ENCODE measurements at places on chromosomes 5 and 9.

DNA sequence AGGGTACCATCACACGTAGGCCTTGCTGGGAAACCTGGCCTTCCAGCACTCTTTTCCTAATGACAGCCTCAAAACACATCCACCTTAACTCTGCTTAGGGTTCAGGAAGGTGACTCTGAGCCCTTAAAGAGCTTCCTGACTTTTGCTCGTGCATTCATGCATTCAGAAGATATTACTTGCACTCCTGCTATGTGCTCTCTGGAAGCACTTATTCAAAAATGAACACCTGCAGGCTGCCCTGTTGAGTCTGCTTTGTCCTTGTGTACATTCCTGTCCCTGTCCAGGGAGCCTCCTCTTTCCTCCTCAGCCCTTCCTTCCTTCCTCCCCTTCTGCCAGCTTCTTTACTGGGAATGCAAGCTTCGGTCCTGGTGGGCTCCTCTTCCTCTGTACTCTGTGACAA is 61.5 kb downstream of the SPRY4 start:
- DNase-seq: no peak

- no peak for DNase-seq
These were observed 1.9 kb downstream of the LRRC19 start for GRCh38 chr9:27003426-27004077.

DNA sequence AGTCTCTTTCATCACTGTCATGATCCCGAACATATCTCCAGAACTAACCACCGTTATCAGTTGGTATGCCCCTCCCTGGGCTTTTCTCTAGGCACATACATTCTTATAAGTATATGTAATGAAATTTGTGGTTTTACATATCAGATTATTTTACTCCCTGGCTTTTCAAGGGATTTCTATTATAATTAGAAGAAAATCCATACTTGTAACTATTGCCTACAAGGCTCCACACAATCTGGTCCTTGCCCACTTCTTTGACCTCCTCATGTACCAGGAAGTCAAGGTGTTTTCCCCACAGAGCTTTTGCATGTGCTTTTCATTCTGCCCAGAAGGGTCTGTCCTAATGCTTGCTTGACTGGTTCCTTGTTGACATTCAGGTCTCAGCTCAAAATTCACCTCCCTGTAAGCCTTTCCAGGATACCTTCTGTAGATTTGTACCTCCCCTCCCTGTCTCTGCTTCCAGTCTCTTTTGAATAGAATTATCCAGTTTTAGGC is 33.6 kb upstream of the HSD17B4 start:
- no peak for DNase-seq

- no peak for DNase-seq
These were observed 432.5 kb downstream of the LRRC70 start for GRCh38 chr5:63011158-63011557.

DNA sequence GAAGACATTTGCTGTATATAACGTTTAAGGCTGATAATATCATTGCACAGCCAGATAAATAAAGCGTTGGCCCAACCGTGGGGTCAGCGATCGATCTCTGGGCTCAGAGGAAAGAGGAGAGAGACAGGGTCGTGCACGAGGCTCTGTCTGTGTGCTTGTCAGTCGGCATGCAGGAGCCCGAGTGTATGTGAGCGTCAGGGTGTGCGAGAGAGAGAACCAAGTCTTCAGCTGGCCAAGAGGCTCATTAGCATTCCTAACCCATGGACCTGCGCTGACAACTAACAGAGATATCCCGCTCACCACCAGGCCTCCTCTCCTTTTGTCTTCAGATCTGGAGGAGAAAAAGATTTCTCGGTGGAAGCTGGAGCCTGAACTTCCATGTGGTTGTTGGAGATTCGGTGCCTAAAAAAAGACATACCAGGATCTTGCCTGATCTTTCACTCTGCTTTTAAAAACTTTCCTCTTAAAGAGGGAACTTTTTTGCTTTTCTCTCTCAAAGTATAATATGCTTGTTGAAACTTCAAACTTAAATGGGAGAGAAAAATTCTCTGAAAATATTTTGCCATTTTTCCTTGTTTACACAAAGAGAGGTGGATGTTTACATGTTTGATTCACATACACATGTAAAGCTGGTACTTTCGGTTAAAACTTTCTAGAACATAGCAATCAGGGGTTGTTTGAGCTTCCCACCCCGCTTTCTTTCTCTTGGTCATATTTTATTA is 16.5 kb downstream of the NR2F1 start:
- DNase-seq: no peak

GRCh38 chr9:90974643-90975245 is 173.1 kb downstream of the SYK start:
- no peak for DNase-seq

- DNase-seq: no peak
These were observed 616.6 kb upstream of the SEMA6A start for GRCh38 chr5:117191251-117191650.

GRCh38 chr5:127410959-127411358 is 106.5 kb upstream of the PRRC1 start:
- DNase-seq: no peak

DNA sequence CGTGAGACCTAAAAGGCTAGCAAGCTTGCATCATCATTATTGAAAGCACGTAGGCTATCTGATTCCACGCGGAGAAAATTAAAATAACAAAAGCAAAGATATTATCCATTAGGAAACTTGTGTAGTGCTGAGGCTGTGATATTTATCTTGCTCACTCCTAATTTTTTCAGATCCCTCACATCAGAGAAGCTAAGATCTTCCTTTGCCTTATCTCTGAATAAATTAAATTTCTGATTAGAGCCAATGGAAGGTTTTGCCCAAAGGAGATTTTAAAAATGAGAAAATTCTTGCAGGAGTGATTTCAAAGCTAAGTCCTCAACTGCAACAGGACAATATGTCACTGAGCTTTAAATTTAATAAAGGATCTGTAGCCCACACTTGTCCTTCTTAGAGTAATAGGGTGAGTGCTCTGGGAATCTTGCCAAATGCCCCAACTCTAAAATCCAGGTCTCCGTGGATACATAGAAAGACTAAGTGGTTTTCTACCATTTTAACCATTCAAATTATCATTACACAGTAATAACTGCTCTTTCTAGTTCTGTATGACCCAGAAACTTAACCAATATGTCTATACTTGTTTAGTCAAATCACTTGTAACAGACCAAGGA is 295.0 kb downstream of the CAAP1 start:
- no peak for DNase-seq

DNA sequence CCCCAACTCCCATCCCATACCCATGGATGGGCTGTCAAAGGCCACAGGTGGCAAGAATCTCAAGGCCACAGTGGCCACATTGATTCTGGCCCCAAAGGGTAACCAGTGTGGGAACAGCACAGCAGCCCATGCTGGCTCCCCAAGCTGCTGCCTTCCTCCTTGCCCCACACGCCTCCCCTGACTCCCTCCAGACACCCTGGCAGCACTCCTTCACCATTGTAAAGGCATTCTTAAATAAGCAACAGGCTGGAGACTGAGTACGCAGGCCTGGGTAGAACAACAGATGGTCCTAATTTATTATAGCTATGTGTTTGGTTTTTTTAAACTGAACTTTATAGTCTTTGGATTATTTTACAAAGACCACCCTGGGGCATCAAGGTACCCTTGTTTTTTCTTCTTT is 158.8 kb downstream of the TSSK1B start:
- no peak for DNase-seq

DNA sequence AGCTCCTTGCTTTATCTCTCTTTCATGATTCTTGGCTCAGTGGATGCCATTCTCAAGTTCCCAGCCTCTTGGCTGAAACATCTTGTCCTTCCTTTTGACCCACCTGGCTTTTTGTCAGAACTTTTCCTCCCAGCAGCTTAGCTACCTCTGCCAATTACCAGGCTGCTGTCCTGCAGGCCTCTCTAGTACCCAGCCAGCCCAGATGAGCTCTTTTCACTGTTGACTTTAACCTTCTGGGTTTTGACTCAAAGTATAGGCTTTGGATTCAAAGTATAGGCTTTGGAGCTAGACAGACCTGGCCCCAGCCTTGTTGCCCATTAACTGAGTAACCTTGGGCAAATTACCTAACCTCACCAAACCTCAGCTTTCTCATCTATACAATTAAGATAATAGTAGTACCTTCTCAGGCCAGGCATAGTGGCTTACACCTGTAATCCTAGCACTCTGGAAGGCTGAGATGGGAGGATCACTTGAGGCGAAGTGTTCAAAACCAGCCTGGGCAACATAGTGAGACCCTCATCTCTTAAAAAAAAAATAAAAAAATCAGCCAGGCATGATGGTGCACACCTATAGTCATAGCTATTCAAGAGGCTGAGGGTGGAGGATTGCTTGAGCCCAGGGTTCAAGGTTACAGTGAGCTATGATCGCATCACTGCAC is 6.6 kb upstream of the TMEFF1 start:
- DNase-seq: no peak

DNA sequence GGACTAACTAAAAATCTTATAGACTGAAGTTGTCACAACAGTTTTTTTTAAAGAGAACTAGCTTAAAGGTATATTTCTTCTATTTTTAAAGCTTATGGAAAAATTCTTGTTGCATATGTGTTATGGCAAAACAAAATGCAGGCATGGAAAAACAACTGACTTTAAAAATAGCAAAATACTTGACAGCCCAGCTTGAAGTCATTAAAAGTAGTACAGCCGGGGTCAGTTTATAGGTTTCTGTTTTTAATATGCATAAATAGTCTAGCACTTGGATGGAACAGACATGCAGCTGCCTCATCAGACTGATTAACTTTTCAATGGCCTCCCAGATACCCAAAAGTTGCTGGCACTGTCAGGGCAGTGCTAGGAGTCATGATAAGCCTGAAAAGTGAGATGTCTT is 22.3 kb upstream of the ARL15 start:
- DNase-seq: no peak

DNA sequence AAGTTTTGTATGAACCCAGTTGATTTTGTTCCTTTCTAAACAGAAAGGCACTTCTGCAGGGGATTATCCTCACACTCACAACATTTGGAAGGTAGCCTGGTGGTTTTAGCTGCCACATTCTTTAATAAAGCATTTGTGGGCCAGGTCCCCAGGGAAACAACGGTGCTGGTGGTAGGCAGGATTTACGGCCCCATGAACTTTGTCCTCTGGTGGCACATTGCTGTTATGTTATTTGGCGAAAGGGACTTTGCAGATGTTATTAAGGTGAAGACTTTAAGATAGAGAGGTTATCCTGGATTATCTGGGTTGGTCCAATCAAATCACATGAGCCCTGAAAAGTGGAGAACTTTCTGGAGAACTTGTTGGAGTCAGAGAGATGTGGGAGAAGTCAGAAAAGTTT is 86.3 kb upstream of the C9orf72 start:
- no peak for DNase-seq

DNA sequence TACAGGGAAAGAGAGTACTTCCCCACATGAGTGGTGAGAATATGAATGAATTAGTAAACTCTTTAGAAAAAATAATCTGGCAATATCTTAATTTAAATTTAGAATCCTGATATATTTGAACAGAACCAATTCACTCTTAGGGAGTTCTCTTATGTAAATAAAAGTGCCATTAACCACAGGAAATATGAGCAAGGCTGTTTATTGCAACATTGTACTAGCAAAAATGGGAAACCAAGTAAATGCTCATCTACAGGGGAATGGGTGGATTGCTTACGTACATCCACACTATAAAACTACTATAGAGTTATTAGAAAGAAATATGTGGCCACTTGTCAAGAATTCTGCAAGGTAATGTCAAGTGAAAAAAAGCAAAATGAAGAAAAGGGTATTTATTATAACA is 274.5 kb downstream of the TLE1 start:
- DNase-seq: no peak

DNA sequence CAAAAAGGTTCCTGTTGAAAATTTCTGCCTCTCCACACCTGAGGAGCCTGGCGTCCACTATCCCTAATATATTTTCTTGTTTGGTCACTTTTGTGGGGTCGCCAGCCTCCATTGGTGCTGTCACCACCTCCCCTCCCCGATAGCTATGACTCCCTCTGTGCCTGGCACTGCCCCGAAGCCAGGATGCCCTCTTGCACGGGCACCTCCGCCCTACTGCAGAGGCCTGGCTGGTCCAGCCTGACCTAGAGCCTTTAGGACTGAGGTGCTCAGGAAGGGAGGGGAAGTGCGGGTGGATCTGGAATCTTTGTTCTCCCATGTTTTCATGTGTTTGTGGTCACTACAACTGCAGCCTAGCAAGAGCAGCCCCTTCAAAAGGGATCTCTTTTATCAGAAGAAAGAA is 62.6 kb downstream of the WNK2 start:
- DNase-seq: no peak

DNA sequence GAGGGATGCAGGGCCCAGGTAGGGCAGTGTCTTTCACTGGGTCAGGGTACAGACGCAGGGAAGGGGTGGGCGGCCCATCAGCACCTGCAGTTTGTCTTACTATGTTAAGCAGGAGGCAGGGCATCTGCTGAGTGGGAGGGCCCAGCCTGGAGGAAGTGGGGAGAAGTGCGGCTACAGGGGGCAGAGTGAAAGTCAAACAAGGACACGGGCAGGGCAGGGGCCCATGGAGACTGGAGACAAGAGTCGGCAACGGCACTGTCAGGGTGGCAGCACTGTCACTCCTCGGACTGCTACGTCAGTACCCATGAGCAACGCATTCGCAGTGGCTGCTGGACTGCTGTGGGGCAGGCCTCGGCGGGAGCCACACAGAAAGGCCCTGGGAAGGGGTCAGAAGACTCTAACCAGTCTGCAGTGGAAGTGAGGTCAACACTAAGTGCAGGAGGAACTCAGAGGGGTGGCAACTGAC is 19.7 kb downstream of the CAMSAP1 start:
- peak; percentile 62 for DNase-seq

- no peak for DNase-seq
These were observed 135.0 kb downstream of the PDE4D start for GRCh38 chr5:59758566-59758965.

DNA sequence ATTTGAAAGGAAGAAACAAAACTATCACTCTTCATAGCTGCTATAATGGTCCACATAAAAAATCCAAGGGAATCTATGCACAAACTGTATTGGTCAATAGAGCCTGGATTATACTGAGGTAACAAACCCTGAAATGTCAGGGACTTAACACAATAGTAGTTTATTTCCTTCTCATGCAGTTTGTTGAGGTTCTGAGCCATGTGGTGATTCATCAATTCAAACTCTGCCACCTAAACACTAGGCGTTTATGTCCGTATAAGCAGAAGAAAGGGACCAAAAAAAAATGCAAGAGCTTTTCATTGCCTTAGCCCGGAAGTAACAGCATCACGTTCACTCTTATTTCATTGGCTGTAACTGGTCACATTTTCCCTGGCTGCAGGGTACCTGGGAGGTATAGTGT is 464.7 kb downstream of the ZSWIM6 start:
- DNase-seq: no peak

DNA sequence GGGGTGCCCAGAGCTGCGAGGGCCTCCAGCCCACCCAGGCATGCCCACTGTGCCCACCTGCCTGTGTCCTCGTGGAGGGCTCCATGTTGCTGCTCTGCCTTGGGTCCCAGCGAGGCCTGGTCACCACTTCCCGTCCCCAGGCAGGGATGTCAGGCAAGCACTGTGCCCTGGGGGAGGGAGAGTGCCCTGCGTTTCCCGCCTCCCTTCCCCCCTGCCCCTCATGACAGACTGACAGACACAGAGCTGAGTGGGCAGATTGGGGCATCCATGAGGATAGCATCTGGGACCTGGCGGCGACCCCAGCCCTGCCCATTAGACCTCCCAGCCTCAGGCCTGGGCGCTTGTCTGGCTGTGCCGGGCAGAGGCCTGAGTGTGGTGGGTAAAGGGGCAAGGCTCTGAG is 56.9 kb downstream of the KCNT1 start:
- no peak for DNase-seq

Data from GM12891 (cell line).